ENCODE measurements at places on chromosomes 6 and 20.

- no peak for DNase-seq
Observed at GRCh38 chr6:71082033-71082650, 125.3 kb upstream of the B3GAT2 start.

DNA sequence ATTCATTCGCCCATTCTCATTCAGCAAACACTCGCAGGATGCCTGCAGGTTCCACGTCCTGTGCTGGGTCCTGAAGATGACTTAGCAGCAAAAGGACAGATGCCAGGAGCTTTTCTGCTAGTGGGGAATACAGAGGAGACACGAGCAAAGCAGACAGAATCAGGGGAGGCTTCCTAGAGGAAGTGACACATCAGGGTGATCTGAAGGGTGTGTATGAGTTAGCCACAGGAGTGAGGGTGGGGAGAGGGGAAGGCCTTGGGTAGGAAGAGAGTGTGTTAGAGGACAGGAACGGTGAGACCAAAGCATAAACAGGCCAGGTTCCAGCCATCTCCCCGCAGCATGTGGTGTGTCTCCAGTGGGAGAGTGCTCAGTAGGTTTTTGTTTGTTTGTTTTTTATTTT is 73.4 kb upstream of the GTSF1L start:
- peak; percentile 62 for DNase-seq

DNA sequence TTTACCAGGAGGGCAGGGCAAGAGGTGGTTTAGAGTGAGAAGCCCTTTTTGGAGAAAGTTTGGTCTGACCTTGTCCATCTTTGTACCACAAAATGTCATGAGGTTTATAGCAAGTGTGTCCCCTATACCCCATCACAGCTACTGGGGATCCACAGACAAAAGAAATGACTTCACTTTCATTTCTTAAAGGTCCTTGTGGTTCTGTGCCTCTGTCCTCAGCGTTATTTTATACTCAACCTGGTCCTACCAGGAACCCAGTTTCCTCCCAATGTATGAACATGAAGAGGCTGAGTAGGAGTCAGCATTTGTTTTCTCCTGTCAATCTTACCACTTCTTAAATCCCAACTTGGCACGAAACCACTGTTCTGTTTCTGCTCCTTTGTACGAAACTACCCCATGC is 157.6 kb downstream of the NFATC2 start:
- DNase-seq: no peak

- no peak for DNase-seq
Observed at GRCh38 chr6:11356404-11357155, 124.1 kb upstream of the NEDD9 start.

- DNase-seq: no peak
Observed at GRCh38 chr20:24966317-24967012, 17.4 kb downstream of the CST7 start.

- no peak for DNase-seq
Observed at GRCh38 chr6:93282521-93283031, 136.8 kb downstream of the EPHA7 start.

DNA sequence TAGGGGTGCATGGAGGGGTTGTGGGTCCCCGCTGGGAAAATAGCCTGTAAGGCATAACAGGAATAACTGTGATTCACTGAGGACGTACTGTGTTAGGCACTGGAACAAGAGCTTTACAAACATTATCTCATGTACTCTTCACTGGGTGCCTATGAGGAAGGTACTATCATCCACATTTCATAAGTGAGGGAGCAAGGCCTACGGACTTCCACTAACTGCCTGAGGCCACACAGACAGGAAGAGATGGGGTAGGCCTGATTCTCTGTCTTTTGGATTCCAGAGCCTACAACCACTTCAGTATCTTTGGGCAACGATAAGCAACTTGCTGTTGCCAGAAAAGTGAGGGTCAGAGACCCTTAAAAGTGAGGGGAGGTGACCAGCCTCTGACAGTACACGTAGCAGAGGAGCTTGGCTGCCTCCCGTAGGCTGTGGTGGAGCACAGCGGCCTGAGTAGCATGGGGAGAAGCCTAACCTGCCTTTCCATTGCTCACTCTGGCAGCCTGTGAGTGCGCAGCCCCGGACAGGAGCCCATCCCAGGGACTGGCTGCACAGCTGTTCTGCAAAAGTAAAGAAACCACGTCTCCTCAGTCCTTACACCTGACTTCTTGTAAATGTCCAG is 30.4 kb downstream of the PSMB1 start:
- peak; percentile 5 for DNase-seq

GRCh38 chr20:2402271-2402980 is 21.7 kb downstream of the TGM6 start:
- DNase-seq: peak; percentile 41

DNA sequence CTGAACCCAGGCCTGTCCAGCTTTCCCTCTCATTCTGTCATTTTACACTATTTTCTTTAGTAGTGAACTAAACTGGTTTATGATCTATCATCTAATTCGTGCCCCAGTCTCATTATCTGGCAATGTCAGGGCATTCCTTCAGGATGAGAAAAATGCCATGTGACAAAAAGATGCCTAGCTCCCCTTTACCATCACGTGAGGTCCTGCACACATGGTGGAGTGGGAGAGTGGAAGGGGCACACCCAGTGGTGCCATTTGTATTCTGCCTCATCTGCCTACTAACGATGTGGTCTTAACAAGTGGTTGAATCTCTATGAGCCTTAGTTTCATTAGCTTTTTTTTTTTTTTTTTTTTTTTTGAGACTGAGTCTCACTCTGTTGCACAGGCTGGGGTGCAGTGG is 41.2 kb downstream of the CDC5L start:
- DNase-seq: no peak

- no peak for DNase-seq
Observed at GRCh38 chr6:166763606-166764472, 136.8 kb upstream of the RPS6KA2 start.

- DNase-seq: peak; percentile 27
Observed at GRCh38 chr20:37411408-37412219, 65.7 kb downstream of the SRC start.

GRCh38 chr20:62952373-62952967 is at the start of gene SLC17A9:
SLC17A9 (plus strand) TSS chr20:62952709; CDS start chr20:62952831, 122 bp downstream.
- no peak for DNase-seq

GRCh38 chr6:82589509-82590206 is 226.0 kb downstream of the TPBG start:
- peak; percentile 92 for DNase-seq

DNA sequence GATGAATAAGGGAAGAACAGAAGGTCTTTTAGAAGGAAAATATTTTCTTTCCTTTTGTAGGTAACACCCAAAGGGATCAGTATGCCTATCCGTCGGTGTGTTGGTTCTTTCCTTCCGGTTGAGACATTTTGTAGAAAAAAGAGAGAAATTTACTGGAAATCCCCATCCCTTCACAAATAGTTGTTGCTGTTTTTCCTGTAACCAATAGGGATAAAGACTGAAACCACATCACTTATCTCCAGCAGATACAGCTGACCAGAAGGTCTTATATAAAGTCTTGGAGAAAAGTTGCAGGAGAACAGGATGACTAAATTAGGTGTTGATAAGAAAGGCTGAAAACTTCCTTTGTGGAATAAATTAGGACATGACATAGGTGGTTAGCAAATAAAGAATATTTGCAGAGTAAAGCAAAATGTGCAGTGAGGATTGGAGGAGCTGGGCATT is 14.8 kb upstream of the HLA-DRB1 start:
- no peak for DNase-seq

GRCh38 chr6:92910646-92911045 is 508.7 kb downstream of the EPHA7 start:
- DNase-seq: no peak

DNA sequence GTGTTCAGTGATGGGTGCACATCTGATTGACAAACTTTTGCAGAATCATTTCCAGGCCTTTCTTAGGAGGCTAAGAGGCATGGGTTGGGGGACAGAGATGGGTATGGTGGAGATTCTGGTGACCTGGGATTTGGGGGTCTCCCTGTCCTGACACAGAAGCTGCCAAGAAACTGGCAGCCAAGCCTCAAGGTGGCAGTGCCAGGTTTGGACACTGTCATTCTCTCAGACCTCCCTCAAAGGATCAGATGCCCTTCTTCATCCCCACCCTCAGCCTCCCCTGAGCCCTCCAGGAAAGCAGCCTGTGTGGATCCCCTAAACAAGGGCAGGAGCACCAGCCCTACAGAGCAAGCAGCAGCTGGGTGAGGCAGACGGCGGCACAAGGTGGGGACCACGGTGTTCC is 18.1 kb upstream of the MAS1L start:
- no peak for DNase-seq

DNA sequence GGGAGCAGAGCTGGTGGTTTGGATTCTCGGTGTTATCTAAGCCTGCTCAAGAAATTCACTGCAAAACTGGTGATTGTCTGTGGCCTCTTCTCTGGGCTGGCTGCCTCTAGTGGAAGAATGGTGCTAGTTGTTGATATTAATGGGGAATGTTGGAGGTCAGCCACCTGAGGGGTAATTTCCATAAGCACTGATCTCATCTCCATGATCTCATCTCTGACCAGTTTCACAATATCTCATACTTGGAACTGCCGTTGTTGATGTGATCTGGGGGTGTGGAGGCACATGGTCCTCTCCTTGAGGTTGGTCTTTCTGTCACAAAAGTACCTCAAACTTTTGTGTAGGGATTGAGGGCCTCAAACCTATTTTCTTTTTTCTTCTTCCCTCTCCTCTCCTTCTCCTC is 102.6 kb downstream of the CD109 start:
- peak; percentile 85 for DNase-seq

DNA sequence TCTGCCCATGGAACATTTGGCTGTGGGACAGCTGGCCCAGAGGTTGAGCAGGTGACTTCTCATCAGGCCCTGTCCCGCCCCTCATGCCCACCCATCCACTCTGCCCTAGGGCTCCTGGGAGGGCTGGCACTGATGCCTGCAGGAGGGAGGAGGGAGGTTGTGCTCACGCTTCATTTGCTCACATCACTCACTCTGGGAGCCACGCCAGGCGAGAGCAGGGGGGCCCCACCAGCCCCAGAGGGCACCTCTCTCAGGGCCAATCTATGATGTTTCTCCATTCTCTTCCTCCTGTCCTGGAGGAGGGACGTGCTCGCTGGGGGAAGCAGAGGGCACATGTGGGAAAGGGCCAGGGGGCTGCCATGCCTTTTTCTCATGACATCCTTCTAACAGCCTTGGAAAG is 10.9 kb upstream of the GLP1R start:
- no peak for DNase-seq

DNA sequence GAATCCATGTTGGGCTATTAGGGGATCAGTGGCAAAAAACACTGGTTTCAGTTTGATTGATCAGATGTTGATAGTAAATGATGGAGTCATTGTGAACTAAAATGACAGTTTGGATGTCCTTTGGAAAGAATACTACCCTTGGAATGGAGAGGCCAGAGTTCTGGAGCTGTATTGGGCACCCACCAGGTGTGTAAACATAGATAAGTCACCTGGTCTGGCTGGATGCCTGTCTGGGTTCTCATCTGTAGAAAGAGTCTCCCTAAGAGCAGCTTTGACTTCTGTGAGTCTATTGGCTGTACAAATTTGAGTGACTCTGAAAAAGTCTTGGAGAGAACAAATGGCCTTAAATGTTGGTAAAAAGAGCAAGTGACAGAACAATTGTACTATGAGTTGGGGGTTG is 115.0 kb downstream of the SCP2D1 start:
- no peak for DNase-seq

- DNase-seq: peak; percentile 78
Observed at GRCh38 chr6:42197555-42198362, 3.0 kb upstream of the GUCA1B start.

DNA sequence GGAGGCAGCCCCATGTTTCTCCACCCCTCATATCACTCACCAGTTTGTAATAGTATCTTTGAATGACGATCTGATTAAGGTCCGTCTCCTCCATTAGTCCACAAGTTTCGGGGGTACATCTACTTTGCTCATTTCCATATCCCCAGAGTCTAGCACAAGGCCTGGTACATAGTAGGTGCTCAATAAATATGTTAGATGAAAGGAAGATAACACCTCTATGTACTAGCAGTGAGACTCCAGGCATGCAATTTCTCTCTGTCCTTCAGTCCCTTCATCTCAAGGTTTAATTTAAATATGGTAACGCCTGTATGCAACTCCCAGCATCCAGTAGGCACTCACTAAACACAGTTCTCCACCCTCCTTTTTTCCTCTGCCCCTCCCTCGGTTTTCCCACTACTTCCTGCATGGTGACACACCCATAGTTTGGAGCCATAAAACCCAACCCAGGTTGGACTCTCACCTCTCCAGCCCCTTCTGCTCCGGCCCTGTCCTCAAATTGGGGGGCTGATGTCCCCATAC is 461 bp upstream of the HNF4A start:
- no peak for DNase-seq

DNA sequence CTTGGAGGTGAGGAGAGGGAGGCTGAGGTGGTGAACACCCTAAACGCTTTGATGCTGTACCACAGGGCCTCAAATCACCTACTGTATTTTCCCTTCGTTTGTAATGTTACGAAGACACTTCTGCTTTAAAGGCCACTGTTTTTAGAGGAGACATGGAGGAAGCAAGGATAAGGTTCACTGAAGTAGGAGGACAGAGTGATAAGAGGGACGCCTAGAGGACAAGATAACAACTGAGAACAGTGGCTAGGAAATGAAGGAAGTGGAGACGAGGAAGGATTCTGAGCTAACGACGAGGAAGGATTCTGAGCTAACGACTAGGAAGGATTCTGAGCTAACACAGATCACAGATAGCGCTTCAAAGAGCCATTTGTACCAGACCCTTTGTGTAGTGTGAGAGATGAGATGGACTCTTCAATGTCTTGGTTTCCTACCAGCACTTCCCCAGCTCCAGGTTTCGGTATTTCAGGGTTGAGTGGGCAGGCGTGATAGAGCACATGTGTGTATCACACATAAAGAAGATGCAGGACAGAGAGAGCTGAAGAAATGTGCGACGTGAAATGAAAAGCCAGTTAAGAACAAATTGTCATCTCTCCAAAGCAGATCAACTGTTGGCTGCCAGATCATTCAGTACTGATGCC is 7.5 kb downstream of the SF3B5 start:
- no peak for DNase-seq

GRCh38 chr20:39839399-39840119 is 849.5 kb downstream of the MAFB start:
- DNase-seq: no peak

DNA sequence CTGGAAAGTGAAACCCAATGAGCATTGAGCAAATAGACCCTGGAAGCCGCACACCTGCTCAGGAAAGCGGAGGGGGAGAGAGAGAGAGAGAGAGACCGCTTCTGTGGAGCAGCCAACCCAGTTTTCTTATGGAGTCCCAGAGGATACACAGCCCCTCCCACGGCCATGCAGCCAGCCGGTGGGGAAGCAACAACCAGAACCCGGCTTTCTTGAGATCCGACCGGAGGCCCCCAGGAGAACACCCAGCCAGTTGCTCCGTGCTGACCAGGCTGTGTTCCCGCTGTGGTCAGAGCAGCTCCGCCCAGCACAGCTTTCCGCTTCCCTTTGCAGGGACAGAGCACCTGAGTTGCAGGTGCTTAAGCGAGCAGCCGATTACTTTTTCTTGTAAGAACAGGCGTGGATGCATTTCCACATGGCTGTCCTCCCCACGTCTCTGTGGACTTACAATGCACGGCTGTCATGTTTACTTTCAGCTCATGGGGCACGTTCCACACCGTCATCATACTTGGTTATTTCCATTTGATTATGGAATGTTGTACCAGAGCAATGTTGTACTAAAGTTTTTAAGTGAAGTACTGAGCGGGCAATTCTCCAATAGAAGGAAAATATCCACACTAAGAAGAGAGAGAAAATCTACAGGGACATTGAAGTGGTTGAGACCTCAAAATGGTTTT is 381.9 kb downstream of the THBS2 start:
- DNase-seq: no peak
